ENCODE measurements at places on chromosomes 7 and 10.

DNA sequence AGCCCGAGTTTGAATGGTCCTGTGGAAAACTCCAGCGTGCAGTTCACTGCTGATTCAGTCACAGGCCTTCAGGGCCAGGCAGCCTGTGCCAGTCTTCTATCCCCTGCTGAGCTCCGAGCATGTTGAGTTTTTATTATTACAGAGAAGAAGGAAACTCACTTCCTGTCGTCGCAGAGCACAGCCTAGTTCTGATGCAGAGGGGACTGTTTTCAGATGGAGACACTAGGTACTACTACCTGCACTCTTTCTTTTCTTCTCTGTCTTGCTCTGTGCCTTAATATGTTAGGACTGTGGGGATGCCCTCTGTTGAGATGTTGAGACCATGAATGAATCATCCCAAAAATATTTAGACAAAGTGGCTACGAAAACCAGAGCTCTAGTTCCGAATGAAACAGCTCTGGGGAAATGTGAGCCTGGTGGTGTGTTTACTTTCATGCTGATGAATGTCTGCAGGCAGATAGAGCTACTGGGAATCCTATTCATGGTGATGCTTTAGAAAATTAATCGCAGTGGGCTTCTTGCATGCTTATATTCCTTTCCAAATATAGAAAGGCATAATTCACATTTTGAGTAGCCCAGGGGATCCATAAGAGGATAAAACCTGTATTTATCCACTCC, 29.6 kb downstream of the CASP7 start:
- DNase-seq: no peak

DNA sequence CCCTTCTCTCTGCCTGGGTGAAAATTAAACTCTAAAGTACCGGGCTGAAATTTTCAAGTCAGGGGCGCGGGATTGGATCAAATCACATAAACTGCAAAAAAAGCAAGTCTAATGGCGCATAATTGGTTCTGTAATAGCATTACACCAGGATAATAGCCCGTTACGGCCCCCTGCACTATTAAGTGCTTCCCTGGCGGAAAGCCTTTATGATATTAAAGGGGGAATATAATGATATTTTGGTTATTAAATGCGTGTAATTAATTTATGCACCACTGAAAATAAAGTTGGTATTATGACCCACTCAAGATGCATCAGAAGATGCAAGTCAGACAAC, 744 bp upstream of the DRGX start:
- no peak for DNase-seq

GRCh38 chr7:78398576-78398975, 600.0 kb downstream of the PHTF2 start:
- no peak for DNase-seq

DNA sequence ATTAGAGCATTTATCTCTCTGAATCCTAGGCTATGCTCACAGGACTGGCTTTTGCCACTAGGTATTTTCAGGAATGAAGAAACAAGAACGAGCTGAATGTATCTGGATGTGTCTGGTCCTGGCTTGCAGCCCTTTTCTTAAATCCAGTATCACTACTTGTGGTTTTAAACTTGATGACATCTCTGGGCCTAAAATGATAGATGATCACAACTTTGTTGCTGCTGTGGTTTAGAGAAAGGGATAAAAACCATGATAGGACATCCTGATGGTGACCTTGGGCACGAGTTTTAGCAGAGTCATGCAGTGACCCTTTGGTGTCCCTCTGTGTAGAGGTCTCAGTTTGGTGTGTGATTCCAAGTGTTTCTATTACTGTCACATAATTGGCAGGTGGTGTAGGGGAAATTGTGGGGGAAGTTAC, 31.7 kb upstream of the SEMA3C start:
- no peak for DNase-seq

- no peak for DNase-seq
Observed at GRCh38 chr7:139732471-139733167, 45.2 kb downstream of the HIPK2 start.

- DNase-seq: peak; percentile 29
Observed at GRCh38 chr10:101272229-101272868, 43.1 kb upstream of the LBX1 start.

DNA sequence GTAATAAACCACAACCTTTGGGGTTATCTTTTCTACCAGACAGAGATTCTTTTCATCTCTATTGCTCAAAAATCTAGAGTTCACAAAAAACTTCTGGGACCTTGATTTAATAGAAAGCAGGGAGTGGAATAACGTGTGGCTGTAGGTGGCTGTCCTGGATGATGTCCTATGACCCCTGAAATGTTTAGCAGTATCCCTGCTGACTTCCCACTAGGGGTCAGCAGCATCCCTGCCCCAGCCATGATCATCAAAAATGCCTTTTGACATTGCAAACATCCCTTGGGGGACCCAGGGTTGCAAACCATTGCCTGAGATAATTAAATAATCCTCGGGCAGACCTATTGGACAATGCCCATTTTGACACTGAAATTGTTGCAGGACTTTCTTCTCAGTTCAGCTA, 177.1 kb downstream of the USP6NL start:
- DNase-seq: no peak

DNA sequence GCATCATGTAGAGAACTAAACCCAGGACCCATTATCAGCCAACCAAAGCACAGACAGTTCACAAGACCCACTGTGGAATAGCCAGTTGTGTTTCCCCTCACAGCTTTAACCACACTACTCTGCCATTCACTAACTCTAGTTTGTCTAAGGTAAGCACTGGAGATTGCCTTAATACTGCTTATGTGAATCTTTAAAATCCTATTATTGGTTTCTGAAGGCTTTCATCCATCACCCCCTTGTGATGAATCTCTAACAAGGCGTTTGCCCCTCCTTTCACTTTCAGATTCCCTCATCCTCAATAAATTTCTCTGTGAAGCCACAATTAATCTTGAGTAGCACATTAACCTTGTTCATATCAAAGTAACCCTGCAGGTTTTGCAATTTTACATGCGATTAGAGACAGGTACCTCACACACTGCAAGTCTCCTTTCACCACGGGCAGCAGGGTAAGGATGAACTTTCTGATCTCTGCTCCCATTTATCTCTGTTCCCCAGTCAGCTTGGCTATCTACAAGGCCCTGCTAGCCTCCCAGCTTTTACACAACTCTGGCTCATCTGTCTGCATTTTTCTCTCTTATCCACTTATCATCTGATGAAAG, 785.6 kb downstream of the REEP3 start:
- no peak for DNase-seq

DNA sequence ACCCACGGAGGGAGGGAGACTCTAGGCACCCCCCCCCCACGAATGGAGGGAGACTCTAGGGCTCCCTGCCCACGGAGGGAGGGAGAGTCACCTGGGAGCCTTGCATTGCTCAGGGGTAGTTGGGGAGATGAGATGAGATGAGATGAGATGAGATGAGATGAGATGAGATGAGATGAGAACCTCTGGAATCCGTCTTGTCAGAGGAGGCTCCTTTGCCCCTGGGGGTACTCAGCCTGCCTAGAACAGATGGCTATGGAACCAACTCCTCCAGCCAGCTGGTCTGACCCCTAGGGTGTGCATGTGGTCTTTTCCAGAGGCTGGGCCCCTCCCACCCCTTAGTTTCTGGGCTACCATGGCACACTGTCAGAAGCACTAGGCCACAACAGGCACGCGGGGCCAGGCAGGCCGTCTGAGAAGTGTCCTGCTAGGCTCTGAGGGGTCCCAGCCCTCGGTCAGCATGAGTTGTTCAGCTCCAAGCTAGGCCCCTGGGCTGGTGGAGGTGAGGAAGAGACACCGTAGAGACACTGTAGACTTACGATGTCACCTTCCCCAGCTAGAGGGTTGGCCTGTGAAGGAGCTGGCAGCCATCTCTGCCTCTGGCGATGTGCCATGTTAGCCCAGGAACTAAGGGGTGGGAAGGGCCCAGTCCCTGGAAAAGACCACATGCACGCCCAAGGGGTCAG, 8.8 kb downstream of the TSPAN15 start:
- no peak for DNase-seq

GRCh38 chr10:124688889-124689670, 55.1 kb downstream of the FAM53B start:
- DNase-seq: no peak

DNA sequence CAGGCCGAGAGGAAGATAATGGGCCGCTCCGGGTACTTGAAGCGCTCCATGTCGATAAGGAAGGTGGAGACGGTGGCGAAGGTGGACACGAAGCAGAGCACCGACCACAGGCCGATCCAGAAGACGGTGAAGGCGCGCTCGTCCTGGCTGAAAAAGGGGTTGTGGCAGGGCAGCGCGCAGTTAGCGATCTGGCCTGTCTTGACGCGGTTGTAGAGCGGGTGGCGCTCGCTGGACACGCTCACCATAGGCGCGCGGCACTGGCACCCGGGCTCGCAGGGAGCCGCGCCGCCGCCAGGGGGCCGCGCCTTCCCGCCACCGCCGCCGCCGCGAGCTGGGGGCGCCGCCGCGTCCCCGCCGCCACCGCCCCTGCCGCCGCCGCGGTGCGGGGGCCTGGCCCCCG, 1.6 kb downstream of the FZD8 start:
- peak; percentile 18 for DNase-seq

DNA sequence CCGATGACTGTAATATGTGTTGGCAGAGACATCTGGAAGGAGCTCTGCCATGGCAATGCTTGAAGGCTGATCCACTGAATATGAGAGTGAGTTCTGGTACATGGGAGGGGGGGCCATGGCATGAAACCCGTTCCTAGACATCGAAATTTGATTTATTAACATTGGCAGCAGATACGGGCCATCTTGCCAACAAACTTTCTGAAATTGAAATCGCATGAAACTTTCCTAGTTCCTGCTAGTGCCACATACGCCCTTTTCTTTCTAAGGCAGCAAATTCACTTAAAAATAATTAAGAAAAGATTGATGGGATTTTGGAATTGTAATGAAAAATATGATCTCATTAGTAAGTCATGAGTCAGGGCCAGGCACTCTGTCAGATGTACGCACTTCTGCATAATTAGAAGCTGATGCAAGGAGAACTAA, 91.8 kb upstream of the KMT2C start:
- DNase-seq: no peak
